ENCODE measurements at places on chromosomes 6 and 20.

- no peak for DNase-seq
Measured at GRCh38 chr20:44291754-44292153, 19.2 kb downstream of the FITM2 start.

DNA sequence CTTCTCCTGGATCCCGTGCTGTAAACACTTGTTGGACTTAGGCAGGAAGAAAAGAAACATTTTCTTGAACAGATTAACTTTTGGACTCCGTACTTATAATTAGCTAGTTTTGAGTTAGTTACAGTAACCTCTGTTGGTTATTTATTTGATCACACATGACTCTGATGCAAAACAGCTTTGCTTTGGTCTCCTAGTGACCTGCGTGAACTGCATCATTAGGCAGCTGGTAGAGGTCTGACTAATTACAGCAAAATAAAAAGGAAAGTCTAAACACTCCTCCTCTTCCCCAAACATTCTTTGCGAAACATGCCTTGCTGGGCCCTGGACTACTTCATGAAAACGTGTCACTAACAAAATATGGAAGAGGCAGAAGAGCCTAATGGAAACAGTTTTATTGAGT lies 61.1 kb upstream of the ZFP64 start:
- DNase-seq, result no peak

DNA sequence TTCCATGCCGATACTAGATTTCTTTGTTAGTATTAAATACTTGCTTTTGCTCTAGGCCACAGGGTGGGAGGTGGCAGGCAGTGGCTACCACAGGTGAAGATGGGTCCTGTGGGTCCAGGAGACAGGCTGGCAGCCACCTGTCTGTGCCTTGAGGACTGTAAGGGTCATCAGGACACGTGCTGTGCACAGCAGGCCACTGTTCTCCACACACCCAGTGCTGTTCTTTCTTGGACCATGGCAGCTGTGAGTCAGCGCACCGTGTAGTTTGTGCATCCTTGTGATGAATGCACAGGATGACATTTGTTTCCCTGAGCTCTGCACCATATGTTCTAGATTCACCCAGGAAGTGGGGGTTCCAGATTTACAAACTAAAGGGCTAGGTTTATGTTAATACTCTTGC lies 317.0 kb downstream of the ZFAND3 start:
- DNase-seq, result no peak

- no peak for DNase-seq
Measured at GRCh38 chr6:142802124-142802523, 142.9 kb downstream of the HIVEP2 start.

DNA sequence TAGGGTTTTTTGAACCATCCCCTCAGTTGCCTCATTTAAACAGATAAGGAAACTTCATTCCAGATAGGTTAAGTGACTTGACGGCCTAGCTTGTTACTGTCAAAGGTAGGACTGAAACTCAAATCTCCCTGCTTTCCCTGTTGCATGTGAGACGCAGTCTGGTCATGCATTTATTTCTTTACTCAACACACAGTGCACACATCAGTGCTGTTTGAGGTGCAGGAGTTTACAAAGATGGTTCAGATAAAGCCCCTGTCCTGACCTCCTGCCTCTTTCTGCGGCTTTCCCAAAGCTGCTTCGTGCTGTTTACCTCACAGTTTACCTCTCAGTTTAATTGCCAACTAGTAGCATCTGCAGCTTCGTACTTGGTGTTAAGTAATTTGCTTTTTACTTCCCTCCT lies 26.6 kb downstream of the TIAM2 start:
- DNase-seq, result no peak

- DNase-seq, result no peak
Measured at GRCh38 chr20:32902456-32903420, 44.0 kb downstream of the EFCAB8 start.

- DNase-seq, result no peak
Measured at GRCh38 chr6:147081076-147081609, 123.1 kb upstream of the STXBP5 start.

GRCh38 chr6:94196891-94197290 lies 777.5 kb upstream of the EPHA7 start:
- DNase-seq, result no peak

DNA sequence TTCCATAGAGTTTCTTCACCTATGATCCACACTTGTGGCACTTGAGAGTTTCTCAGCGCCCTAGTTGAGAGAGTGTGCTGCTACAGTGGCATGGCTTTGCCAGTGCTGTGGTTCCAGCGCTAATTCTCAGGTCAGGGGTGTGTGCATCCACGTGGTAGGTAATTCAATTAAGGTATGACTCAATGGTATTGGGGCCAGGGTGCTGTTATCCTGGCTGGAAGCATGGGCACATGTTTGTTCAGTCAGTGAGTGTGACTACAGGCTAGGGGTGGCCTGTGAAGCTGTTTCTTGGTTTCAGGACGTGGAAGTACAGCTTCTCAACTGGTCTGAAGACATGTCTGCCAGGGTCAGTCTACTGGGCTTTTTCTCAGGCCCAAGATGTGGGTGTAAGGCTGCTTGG lies 3.0 kb upstream of the SEMG2 start:
- DNase-seq, result no peak

GRCh38 chr6:63567966-63568365 lies 4.3 kb upstream of the LOC128125822 start:
- no peak for DNase-seq

DNA sequence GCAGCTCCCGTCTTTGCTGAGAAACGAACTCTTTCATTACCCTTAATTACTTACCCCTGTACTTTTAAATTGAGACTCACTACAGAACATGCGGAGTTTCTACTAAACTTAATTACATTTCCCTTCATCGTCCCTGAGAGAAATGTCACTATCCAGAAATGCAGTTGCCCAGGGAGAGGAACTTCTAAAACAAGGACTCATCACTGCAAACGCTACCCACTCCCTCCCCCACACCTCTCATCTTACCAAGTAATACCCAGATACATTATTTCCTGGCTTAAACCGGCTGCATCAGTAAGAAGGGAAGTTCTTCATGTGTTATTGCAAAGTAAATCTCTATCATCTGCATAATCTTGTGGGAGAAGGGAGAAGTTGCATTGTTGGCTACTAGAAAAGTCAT lies 138.3 kb downstream of the IPCEF1 start:
- DNase-seq, result no peak

GRCh38 chr20:22098511-22098910 lies 393.0 kb downstream of the PAX1 start:
- DNase-seq, result no peak

DNA sequence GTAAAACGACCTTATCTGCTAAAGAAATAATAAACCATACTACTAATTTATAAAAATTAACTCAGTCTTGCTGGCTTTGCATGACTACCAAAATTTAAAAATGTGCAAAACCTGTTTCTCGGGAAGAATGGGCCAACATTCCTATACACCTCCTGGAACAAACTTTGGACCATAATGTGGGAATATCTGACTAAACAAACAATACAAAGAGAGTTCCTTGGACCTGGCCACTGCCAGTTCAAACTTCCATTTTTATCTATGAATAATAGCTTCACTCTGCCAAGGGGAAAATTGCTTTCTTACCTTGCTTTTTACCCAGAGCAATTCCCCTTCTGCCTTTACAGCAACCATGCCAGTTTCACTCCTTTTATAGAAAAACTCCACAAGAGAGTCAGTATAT lies 38.7 kb upstream of the POU5F1 start:
- DNase-seq, result no peak

DNA sequence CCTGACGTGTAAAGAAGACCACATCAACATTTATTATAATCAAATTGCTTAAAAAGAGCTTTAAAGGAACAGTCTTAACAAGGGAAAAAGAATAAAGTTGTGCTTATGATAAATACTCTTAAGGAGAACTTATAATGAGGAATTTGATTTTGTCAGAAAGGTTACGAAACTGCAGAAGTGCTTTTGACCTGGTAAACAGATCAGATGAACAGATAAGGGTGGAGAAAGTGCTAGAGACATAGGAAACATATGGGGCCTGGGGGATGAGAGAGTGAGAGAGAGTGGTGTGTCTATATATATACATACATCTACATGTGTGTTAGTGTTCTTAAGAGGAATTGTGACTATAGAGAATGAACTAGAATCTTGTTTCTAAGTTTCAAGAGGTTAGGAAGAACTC lies 186.2 kb upstream of the GJE1 start:
- no peak for DNase-seq

DNA sequence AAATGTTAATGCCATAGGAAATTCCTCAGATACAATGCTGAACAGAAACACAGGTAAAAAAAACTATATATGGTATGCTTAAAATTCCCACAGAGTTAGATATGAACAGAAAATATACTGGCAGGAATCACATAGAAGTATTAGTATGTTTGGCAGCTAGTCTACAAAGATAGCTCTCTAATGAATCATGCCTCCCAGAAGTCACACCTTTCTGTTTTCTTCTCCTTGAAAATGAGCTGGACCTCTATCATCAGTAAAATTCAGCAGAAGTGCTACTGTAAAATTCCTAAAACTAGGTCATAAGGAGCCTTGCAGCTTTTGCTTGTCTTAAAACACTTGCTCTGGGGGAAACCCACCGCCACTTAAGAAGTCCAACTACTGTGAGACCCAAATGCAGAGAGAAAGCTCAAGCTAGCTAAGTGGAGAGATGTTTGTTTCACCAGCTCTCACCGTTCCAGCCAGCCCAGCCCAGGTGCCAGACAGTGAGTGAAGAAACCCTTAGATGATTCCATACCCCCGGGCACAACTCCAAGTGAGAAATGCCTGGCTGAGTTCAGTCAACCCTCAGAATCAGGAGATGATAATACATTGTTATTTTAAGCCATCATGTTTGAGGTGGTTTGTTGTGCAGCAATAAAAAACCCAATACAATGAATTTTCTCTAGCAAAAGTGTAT lies 43.0 kb downstream of the TSPYL4 start:
- no peak for DNase-seq

DNA sequence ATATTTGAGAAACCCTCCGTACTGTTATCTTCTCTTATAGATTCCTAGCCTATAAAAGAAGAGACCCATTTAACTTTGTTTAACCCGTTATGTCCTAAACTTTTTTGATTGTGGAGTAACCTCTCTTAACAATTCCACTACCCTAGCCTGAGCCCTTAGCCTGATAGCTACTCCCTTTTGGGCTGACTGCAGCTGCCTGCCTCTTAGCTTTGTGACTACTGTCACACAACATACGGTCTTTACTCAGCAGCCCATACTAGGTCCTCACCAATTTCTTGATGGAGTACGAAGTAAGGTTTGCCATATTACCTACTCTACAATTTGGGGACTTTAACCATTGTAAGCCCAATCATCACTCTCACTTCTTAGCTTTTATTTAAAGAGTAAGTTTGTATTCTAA lies 72.7 kb downstream of the QRSL1 start:
- DNase-seq, result no peak

DNA sequence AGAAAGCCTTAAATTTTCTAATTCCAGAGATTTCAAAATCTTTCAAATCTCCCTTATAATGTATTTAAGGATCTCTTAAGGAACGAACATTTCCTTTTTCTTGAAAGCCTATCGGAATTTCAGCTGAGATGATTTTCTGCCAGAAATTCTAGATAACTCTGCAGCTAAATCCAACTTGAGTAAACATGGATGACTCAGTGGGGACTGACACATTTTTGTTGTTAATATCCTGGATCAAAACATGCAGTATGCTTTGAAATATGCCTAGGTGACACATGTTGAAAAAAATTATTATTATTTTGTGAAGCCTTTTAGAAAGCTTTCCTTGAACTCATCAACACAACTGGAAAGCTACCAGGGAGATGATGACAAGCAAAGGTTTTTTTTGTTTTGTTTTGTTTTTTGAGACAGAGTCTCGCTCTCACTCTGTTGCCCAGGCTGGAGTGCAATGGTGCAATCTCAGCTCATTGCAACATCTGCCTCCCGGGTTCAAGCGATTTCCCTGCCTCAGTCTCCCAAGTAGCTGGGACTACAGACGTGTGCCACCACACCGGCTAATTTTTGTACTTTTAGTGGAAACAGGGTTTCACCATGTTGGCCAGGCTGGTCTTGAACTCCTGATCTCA lies 140.1 kb upstream of the SNX9 start:
- DNase-seq, result no peak

DNA sequence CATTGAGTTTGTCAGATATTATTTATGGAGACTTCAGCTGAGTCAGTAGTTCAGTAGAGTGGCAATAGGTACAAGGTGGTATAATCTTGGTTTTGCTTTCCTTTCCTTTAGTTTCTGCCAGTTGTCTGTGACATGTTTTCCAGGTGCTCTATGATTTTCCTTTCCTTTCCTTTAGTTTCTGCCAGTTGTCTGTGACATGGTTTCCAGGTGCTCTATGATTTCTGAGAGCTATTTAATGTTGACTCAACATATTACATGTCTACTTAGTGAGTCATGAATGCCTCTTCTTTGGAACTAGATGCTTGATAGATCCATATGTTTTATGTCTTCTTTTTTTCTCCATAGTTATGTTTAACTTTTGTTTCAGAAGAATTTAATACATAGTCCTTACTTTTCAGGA lies 186.4 kb upstream of the DEFB112 start:
- DNase-seq, result no peak

GRCh38 chr20:23217023-23217422 lies 130.9 kb upstream of the CD93 start:
- no peak for DNase-seq

- no peak for DNase-seq
Measured at GRCh38 chr6:2469428-2469827, 224.0 kb upstream of the GMDS start.

DNA sequence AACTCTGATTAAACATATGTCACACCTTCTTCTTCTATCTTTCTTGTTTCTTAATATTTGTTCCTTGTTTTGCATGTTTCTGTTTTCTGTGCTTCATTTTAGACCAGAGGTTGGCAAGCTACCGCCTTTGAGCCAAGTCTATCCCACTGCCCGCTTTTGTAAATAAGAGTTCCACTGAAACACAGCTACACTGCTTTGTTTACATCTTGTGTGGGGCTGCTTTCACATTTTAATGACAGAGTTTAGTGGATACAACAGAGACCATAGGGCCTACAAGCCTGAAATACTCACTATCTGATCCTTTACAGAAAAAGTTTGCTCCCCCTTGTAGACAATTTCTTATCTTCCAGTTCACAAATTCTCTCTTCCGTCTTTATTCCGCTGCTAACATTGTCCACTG lies 109.4 kb upstream of the SPACA1 start:
- no peak for DNase-seq

DNA sequence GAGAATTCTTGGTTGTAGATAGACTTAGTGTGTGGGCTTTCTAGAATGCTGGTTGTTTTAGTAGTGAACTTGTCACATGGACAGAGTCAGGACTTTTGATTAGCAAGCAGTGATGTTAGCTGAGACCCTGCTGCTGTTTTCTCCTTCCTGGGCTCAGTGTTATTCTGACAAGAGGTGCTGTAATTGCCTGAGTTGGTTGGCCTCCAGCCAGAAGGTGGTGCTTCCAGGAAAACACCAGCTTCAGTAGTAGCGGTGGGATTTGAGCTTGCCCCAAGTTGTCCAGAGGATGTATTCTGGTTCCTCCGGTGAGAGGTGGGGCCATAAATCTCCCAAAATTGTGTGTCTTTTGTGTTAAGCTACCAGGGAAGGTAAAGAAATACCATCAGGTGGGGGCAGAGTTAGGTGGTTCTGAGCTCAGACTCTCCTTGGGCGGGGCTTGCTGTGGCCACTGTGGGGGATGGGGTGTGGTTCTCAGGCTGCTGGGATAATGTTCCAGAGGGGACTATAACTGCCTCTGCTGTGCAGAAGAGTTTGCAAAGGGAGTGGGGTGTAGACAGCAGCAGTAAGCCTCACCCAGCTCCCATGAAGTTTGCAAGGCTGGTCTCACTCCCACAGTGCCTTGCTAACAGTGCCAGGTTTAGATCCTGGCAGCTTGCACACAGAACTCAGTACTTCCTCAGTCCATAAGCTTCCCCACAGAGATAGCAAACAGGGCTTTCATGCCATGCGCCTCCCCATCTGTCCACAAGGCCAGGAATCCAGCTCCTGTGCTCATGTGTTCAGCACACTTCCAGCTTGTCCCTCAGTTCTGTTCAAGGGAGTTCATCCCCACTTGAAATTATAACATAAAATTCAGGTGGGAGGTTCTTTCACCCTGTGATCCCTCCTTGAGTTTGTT lies 278.4 kb upstream of the PTCHD4 start:
- DNase-seq, result no peak

Measured in nucleus accumbens (tissue), 56 donors.